ENCODE measurements at places on chromosomes 11 and 22.

DNA sequence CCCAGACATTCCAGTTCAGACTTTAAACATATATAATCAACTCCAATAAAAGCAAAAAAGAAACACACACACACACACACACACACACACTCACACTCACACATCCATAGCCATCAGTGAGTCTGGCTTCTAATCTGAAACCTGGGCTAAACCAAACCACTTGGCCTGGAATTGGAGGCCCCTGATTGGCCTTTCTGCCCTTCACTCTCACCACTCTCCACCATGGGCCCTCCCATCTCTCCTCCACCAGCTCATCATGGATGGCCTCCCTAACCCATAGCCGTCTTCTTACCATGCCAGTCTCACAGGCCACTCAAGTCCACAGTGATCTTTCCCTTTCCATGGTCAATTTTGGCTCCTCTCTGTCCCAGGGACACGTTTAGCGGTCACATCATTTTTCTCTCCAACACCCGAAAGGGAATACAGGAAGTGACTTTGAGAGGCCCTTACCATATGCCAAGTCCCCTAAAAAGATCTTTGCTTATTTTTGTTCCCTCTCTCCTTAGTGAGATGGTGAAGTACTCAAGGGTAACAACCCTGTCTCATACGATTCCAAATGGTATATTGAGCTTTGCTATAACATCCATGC lies 66.6 kb downstream of the ENDOD1 start:
- DNase-seq, result no peak

GRCh38 chr11:45149483-45150056 lies 3.1 kb downstream of the PRDM11 start:
- DNase-seq, result no peak

GRCh38 chr11:95344932-95345642 lies 114.1 kb upstream of the SESN3 start:
- no peak for DNase-seq

- no peak for DNase-seq
These were observed 16.1 kb downstream of the PGR start for GRCh38 chr11:101113540-101113939.

- no peak for DNase-seq
These were observed 92.2 kb downstream of the SPATA19 start for GRCh38 chr11:133753150-133753549.

DNA sequence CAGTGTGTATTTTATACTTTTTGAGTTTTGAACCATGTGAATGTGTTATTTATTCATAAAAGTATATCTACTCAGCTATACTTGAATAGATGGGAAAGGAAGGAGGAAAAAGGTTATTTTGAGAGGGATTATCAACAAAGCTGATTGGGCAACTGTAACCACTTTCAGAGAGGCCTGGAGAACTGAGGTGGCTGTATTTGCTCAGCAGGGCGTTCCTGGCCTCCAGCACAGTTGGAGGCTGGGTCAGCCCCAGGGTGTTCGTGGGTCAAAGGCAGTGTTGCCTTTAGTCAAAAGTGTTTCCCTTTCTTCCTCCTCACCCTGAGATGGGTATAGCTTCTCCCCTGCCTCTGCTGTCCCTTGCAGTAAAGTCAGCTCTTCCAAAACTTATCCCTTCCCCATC lies 26.7 kb downstream of the ASCC2 start:
- no peak for DNase-seq

DNA sequence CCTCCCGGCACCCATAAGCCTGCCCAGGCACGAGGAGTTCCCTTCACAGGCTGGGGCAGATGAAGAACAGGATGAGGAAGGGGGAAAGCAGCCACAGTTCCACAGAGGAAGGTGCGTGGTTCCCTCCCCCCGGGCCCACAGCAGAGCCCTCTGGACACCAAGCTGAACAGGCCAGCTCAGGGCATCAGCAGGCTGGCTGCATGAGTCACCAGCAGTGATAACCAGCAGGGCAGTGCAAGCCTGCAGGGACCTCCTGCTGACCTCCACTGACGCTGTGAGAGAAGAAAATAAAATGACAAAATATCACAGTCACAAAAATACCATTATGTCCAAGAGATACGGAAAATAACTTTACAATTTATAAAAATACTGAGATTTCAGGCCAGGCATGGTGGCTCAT lies 11.5 kb downstream of the RTL6 start:
- no peak for DNase-seq

- DNase-seq, result no peak
These were observed 30.4 kb upstream of the CD5 start for GRCh38 chr11:61071913-61072312.

DNA sequence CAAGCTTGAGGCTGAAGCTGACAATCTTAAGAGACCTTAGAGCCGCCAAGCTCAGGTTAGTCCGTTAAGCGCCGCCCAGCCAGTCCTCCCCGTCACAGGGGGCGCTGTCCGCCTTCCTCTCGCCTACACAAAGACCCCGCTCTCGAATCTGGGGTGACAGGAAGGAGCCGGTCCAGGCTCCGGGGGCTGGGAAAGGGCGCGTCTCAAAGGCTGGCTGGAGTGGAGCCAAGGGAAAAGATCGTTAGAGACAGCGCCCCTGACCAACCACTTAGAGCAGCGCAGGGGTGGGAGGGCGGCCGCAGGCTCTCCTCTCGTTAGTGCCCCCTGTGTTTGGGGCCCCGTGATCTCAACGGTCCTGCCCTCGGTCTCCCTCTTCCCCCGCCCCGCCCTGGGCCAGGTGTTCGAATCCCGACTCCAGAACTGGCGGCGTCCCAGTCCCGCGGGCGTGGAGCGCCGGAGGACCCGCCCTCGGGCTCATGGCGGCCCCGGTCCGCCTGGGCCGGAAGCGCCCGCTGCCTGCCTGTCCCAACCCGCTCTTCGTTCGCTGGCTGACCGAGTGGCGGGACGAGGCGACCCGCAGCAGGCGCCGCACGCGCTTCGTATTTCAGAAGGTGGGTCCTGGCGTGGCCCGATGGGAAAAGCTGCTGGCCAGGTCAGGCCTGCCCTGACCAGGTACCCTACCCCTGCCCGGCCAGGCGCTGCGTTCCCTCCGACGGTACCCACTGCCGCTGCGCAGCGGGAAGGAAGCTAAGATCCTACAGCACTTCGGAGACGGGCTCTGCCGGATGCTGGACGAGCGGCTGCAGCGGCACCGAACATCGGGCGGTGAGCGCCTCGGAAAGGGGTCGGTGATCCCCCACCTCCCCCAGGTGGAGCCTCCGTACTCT lies at the start of gene MUS81:
Gene MUS81, plus strand, starts transcription at position 156 of the 887 bp plus-strand sequence. Its CDS starts 321 bp downstream, at position 477.
- DNase-seq, result peak; percentile 99

GRCh38 chr11:100776212-100776896 lies 89.3 kb downstream of the ARHGAP42 start:
- DNase-seq, result no peak

GRCh38 chr11:116787786-116788486 lies at the start of gene ZPR1:
ZPR1 (minus strand) TSS chr11:116788023; CDS start chr11:116787990, 33 bp downstream.
- peak; percentile 73 for DNase-seq

GRCh38 chr22:19965771-19966709 lies 24.4 kb upstream of the TXNRD2 start:
- DNase-seq, result no peak

GRCh38 chr11:70099578-70100279 lies 21.6 kb downstream of the ANO1 start:
- DNase-seq, result no peak

DNA sequence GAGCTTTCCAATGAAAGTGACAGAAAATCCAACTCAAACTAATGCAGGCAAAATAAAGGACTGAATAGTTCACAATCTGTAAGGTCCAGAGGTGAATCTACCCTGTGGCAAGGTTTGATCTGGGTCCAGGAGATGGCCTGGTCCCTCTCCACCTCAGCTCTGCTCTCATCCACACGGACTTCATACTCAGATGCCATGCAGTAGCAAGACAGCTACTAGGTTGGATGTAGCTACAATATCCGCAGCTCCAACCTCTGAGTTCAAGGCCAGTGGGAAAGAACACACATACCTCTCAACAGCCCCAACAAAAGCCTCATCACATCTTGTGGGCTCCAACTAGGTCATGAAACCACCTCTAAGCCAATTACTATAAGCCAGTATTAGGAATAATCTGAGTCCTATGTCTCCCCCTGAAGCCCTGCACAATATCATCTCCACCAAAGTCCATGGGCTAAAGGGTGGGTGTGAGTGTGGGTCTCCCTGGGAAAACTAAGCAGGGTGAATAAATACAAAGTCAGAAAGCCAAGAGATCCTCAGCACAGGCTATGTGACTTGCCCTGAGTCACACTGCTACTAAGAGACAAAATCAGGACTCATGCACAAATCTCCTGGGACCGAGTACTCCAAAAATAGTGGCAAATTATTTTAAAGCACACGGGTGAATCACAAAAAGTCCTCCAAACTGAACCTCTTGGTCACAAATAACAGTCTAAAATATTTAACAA lies 78.8 kb downstream of the LARGE1 start:
- DNase-seq, result no peak

GRCh38 chr22:25070956-25071355 lies 118.4 kb downstream of the KIAA1671 start:
- DNase-seq, result no peak

- no peak for DNase-seq
These were observed 6.4 kb upstream of the GTSE1 start for GRCh38 chr22:46290121-46290842.

GRCh38 chr22:17969701-17970113 lies 54.7 kb downstream of the MICAL3 start:
- DNase-seq, result no peak

GRCh38 chr11:35216962-35217678 lies 78.1 kb downstream of the CD44 start:
- no peak for DNase-seq

DNA sequence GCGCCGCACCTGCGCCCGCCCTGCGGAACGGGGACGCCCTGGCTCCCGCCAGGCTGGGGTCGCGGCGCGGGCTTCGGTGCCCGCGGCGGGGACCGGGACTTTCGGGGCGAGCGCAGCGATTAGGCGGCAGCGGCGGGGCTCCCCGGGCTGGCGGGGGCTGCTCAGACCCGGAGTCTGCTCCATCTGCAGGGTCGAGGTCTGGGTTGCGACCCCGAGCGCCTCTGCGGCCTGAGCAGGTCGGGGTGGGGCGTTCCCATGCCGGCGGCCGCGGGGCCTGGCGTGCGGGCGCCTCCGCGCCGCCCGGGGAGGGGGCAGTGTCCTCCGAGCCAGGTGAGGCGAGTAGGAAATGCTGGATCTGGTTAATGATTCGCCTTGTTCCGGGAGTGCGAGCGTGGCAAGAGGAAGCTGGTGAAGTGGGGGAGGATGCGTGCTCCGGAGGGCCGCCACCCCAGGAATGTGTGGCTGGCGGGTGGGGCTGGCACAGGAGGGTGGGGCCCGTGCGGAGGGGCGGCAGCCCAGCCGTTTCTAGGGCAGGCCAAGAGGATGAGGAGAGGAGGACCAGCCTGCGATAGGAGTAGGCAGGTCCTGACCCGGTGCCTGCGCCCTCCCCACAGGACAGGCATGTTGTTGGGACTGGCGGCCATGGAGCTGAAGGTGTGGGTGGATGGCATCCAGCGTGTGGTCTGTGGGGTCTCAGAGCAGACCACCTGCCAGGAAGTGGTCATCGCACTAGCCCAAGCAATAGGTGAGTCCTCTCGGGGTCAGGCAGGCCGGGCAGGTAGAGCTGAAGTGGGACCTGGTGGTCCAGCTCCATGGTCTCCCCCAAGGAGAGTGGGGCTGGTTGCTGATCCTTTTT lies 606 bp downstream of the RASSF7 start:
- no peak for DNase-seq

- DNase-seq, result no peak
These were observed 70.1 kb downstream of the FAM181B start for GRCh38 chr11:82663535-82663934.

- DNase-seq, result no peak
These were observed 12.9 kb downstream of the CHEK1 start for GRCh38 chr11:125637840-125638239.

DNA sequence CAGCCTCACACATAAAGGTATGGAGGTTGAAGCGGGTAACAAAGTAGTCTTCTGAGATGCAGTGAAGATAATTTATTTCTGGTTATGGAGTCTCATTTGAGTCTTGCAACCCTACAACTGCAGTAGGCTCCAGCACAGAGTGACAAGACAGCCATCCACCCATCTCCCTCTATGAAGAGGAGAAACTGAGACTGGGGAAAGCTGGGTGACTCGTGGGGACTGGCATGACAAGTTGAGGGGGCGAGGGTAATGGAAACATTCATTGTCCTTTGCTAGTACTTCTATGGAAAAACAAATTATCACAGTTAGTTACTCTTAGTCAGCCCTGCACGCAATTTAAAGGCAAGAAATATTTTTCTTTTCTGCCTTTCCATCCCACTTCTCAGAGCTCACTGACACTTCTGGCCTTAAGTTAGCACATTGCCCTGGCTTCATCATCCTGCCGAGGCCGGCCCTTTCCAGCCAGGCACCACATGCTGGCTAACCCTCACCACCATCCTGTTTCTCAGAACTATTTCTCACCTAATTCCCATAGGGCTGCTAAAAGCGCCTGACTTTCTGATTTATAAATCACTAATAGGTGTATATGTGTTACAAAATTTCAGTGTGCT lies 361.1 kb downstream of the ETS1 start:
- DNase-seq, result no peak

DNA sequence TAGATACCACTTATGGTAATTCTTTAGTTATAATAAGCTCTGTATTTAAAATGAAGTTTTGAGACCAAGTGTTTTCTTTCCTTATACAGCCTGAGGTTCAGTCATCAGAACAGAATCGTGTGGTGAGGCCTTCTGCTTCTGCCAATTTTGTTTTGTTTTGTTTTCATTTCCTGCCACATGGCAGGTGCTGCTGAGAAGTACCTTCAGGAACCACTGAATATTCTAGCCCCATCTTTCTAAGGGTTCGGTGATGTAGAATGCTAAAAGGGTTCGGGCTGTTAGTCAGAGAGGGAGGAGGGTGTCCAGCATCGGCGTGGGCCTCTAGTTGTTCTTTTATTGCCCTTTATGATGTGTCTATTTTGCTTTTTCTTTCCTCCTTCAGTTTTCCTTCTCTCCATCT lies 25.8 kb downstream of the TNRC6B start:
- DNase-seq, result no peak

- no peak for DNase-seq
These were observed 9.6 kb upstream of the EIF3D start for GRCh38 chr22:36538529-36538928.
